H1 (cell line): ENCODE measurements at places on chromosomes 6 and 20.

DNA sequence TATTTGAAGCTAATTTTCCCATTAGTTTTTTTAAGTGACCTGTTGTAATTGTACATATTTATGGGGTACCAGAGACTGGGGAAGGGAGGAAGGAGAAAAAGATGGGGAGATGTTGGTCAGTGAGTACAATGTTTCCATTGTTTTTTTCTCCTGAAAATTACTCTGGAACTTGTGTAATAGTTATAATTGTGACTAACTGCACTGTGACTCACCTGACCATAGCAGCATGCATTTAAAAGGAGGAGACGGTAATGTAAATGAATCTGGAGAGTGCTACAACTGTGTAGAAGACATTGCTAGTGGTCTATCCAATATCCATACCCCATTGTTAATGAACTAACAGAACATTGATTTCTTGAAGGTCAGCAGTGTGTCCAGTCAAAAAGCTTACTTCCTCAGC lies 133.4 kb downstream of the RFPL4B start:
- H3K36me3 ChIP-seq, result no peaks in the 10 kb centered on the region
- no peak for DNase-seq
- H3K27me3 ChIP-seq, result no peaks in the 10 kb centered on the region
- no peak overlapping the region for H3K4me3 ChIP-seq
- no peaks in the 10 kb centered on the region for H3K4me1 ChIP-seq

GRCh38 chr6:41675176-41675775 lies 37.0 kb downstream of the MDFI start:
- H3K27ac ChIP-seq, result no peak overlapping the region
- peaks cover 3% of the 10 kb centered on the region; the same call in 1 of the 2 replicates for H3K27me3 ChIP-seq
- H3K36me3 ChIP-seq, result no peaks in the 10 kb centered on the region
- no peak for DNase-seq
- peaks cover 7% of the 10 kb centered on the region for H3K4me1 ChIP-seq
- H3K4me3 ChIP-seq, result no peak overlapping the region

DNA sequence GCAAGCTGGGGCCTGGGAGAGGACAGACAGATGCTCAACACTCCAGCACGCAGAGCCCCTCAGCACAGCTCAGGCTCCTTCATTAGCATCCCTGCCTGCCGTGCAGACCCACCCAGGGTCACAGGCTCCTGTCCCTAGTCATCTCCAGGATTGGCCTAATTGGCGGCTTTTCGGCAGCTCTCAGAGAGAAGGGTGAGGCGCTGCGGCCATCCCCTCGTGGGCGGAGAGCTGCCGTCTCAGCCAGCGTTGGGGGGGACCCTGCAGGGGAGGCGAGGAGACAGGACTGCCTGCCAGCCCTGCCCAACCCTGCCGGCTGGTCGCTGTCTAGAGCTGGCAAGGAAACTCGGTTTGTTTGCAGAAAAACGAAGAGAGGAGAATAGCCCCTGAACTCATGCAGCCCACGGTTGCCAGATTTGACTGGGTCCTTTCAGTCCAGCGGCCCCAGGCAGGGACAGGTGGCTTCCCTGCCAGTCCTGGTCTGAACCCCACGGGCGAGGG lies 26.8 kb downstream of the BHLHE23 start:
- H3K4me1 ChIP-seq, result peaks cover 28% of the 10 kb centered on the region
- no peak for DNase-seq
- H3K4me3 ChIP-seq, result no peak overlapping the region
- H3K27me3 ChIP-seq, result no peaks in the 10 kb centered on the region; the same call in 1 of the 2 replicates

DNA sequence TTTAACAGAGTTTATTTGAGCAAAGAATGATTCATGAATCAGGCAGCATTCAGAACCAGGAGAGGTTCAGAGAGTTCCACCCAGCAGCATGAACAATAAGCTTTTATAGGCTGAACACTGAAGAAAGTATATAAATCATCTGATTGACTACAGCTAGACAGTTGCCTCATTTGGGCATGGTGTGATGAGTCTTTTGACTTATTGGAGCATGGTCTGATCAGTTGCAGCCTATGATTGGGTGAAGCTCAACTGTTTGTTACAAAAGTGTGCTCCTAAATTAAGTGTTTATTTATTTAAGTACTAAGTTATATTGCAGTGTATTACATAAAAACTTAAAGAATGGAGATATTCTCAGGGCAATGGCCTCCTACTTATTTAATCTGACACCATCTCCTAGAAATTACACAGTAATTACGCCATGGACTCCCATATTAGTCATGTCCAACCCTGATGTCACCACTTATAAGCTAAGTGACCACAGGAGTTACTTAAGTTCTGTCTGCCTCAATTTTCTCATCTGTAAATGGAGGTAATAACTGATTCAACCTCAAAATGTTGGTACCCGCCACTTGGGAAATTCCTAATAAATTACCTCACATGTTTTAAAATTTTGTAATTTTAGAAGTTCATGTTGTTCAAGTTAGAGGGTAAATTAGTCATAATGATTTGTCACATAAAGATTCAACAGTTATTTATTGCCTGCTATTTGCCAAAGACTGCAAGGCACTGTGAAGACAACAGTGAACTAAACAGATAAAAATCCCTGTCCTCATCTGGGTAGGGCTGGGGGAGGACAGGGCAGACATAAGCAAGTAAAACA lies 15.2 kb upstream of the ROS1 start:
- DNase-seq, result no peak
- no peaks in the 10 kb centered on the region for H3K36me3 ChIP-seq
- no peak overlapping the region for H3K27ac ChIP-seq
- H3K4me3 ChIP-seq, result no peak overlapping the region

- no peaks in the 10 kb centered on the region for H3K4me1 ChIP-seq
- no peak for DNase-seq
- peaks cover 2% of the 10 kb centered on the region; the same call in 1 of the 2 replicates for H3K36me3 ChIP-seq
- no peaks in the 10 kb centered on the region for H3K27me3 ChIP-seq
- H3K27ac ChIP-seq, result no peak overlapping the region
These were observed 59.5 kb upstream of the MYO6 start for GRCh38 chr6:75689576-75689975.

DNA sequence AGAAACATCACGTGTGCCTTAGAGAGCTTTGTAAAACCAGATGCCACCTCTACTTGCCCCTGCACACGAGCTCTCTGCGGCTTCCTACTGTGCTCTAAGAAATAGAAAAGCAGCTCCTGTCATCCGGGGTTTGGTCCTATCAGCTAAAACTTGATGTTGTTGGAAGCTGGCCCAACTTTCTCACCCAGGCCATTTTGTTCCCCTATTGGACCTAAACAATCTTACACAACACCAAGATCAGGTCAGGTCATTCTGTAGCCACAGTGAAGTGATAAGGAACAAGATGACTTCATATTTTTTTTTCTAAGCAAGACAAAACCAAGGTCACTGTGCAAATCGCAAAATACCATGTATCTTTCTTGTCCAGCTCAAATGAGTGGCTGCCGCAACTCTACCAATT lies 486.0 kb downstream of the PTPRT start:
- H3K27ac ChIP-seq, result no peak overlapping the region
- no peaks in the 10 kb centered on the region for H3K4me1 ChIP-seq
- H3K4me3 ChIP-seq, result no peak overlapping the region
- no peaks in the 10 kb centered on the region for H3K27me3 ChIP-seq

DNA sequence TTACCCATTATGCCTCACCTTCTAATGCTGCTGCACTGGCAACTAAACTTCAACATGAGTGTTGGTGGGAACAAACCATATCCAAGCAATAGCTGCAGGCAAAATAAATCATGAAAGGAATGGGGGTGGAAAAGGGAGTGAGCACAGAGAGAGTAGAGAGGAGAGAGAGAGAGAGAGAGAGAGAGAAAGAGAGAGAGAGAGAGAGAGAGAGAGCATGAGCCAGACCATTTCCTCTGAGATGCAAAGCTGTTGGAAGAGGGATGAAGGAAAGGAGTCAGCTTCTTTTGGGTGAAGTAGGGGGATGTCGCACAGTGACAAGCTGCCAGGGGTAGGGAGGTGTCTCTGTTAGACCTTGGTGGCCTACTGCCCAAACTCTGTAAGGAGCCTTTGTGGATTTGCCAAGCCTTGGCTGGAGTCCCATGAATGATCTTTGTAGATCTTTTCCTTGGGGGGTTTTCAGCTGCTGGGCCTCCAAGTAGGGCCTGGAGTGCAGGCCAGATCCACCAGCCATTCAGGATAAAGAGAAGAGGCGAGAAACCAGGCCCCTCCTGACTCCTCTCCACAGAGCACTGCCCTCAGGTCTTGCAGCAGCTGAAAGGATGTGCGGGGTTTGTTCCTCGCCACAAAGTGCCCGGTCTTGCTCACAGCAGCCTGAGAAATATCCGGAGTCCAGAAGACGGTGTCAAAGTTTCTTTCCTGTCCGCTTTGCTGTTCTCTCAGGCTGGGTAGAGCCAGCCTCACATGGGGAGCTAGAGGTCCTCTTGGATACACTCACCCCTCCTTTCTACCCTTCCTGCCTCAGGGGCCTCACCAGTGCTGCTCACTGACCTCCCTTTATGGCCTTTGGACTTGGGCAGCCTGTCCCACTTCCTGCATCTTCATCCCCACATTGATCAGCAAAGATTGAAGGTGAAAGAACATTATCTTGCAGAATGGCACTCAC lies 17.8 kb downstream of the BTBD3 start:
- DNase-seq, result no peak
- no peaks in the 10 kb centered on the region for H3K4me1 ChIP-seq
- no peaks in the 10 kb centered on the region for H3K27me3 ChIP-seq

DNA sequence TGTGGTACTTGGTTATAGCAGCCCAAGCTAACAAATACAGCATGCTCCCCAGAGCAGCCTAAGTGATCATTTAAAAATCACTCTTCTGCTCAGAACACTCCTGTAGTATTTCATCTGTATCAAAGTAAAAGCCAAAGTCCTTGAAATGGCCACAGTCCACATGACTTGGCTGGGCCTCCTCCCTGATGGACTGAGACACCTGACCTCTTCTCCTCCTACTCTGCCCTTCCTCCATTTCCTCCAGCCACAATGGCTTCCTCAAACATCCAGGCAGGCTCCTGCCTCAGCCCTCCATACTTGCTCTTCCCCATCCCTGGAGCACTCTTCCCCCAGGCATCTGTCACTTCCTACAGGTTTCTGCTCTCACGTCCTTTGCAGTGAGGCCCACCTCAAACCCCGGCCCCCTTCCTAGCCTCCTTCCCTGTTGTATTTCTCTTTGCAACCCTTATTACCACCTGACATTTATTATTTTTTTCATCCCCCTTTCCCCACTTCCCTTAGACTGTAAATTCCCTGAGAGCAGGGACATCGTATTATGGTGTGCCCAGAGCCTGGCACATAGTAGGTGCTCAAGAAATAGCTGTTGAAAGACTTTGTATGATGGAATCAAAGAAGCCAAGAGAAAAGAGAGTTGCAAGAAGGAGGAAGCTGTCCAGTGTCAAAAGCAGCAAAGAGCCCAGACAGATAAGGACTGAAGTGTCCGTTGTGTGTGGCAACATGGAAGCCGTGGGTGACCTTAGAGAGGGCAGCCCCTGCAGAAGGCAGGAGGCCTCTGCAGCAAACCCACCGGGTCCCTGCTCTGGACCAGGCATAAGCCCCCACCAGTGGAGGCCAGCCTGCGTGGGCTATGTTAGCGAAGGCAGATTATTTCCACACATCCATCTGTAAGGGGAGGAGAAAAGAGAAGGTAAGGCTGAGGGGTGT lies 87.5 kb downstream of the TRERF1 start:
- no peak overlapping the region for H3K4me3 ChIP-seq
- no peak overlapping the region for H3K27ac ChIP-seq
- DNase-seq, result no peak
- no peaks in the 10 kb centered on the region for H3K27me3 ChIP-seq
- H3K4me1 ChIP-seq, result no peaks in the 10 kb centered on the region
- H3K36me3 ChIP-seq, result no peaks in the 10 kb centered on the region

GRCh38 chr20:63162206-63162795 lies 53.6 kb downstream of the YTHDF1 start:
- no peak for DNase-seq
- H3K4me3 ChIP-seq, result no peak overlapping the region
- H3K36me3 ChIP-seq, result no peaks in the 10 kb centered on the region
- H3K4me1 ChIP-seq, result no peaks in the 10 kb centered on the region; the same call in 1 of the 2 replicates

DNA sequence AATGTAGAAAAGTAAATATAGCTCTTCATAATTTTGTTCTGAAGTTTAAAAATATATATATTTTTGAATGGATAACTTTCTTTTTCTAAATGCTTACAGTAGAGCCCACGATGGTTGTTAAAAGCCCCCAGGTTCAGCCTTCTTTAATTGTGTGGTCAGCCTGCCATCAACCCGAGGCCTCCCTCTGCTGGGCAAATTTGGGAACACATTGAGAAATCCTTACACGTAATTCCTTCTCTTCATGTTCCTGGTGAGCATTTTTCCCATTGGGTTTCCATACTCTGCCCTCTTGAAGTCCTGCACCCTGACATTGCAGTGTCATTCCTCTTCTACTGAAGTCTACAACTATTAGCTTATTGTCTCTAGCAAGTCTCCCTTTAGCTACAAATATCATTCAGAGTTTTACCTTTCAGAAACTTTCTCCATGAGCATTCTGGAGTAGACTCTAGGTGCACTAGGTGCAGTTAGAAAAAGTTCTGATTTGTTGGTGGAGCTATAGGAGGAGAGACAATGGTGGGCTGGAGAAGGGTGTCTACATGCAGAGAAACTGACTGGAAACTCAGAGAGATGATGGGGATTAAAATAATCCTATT lies 40.6 kb downstream of the TRIM38 start:
- H3K27ac ChIP-seq, result no peak overlapping the region
- H3K4me3 ChIP-seq, result no peak overlapping the region
- H3K27me3 ChIP-seq, result no peaks in the 10 kb centered on the region
- H3K36me3 ChIP-seq, result peaks cover under 1% of the 10 kb centered on the region; the same call in 1 of the 2 replicates
- peaks cover 1% of the 10 kb centered on the region; the same call in 1 of the 2 replicates for H3K4me1 ChIP-seq

- no peak overlapping the region for H3K27ac ChIP-seq
- no peaks in the 10 kb centered on the region for H3K4me1 ChIP-seq
- no peaks in the 10 kb centered on the region for H3K27me3 ChIP-seq
- H3K36me3 ChIP-seq, result no peaks in the 10 kb centered on the region
- no peak for DNase-seq
- H3K4me3 ChIP-seq, result no peak overlapping the region
These were observed 209.1 kb upstream of the CDYL start for GRCh38 chr6:4567141-4567540.

GRCh38 chr20:24132246-24132645 lies 143.7 kb upstream of the GGTLC1 start:
- no peak overlapping the region for H3K4me3 ChIP-seq
- no peak overlapping the region for H3K27ac ChIP-seq
- no peaks in the 10 kb centered on the region for H3K36me3 ChIP-seq
- no peak for DNase-seq
- H3K4me1 ChIP-seq, result no peaks in the 10 kb centered on the region

GRCh38 chr6:39077882-39078594 lies 29.5 kb downstream of the GLP1R start:
- H3K27me3 ChIP-seq, result no peaks in the 10 kb centered on the region
- no peak for DNase-seq
- no peaks in the 10 kb centered on the region for H3K36me3 ChIP-seq
- no peak overlapping the region for H3K27ac ChIP-seq
- H3K4me1 ChIP-seq, result no peaks in the 10 kb centered on the region

- H3K4me3 ChIP-seq, result peak overlapping the region; percentile 6; the same call in 1 of the 2 replicates
These were observed 10.8 kb downstream of the SIM1 start for GRCh38 chr6:100453701-100454521.

GRCh38 chr6:15322781-15323536 lies 77.1 kb downstream of the JARID2 start:
- peaks cover 16% of the 10 kb centered on the region for H3K4me1 ChIP-seq
- no peak overlapping the region for H3K27ac ChIP-seq
- H3K27me3 ChIP-seq, result no peaks in the 10 kb centered on the region
- DNase-seq, result no peak

- DNase-seq, result peak; percentile 72
- no peaks in the 10 kb centered on the region for H3K36me3 ChIP-seq
These were observed 174.4 kb upstream of the RIN2 start for GRCh38 chr20:19583532-19584175.
